ENCODE measurements at places on chromosomes 6 and 20.

DNA sequence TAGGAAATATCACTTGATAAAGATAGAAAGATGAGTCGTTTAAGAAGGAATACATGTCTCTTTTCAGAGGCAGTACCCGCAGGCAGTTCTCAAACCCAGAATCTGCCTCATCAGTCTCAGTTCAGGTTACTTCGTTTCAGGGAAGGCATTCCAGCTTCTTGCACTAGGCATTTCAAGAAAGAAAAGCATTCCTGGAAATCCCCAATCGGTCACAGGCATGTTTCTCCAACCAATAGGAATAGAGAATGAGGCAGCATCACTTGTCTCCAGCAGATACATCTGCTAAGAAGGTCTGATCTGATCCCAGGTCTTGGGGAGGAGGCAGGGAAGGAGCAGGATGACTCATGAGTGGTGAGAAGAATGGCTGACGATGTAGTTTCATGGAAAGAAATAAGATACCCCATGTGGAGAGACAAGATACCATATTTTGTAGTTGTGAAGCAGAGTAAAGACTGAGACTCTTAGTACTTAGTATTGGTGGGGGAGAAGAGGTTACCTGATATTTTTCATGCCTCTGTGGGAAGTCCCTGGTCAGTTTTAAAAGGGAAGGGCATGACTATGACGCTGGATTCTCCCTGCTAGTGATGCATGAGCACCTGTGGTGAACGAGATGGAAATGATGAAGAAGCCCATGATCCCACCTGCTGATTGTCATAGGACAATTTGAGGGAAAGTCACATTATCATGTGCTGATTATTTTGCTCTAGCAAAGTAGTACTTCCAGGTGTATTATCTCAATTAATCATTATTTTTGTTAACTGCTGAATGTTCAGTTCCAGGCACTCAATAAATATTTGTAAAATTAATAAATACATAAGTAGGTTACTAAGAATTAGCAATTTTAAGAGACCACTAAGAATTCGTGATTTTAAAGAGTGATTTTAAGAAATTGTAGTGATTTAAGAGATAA is 20.3 kb upstream of the HLA-DRB1 start:
- peak overlapping the region; percentile 29 for H3K27ac ChIP-seq
- peak; percentile 23 for DNase-seq
- H3K36me3 ChIP-seq: no peaks in the 10 kb centered on the region
- no peaks in the 10 kb centered on the region for H3K27me3 ChIP-seq

GRCh38 chr6:112352607-112353006 is 5.5 kb downstream of the RFPL4B start:
- no peaks in the 10 kb centered on the region for H3K4me1 ChIP-seq
- H3K4me3 ChIP-seq: no peak overlapping the region
- no peak overlapping the region for H3K27ac ChIP-seq
- no peaks in the 10 kb centered on the region for H3K36me3 ChIP-seq
- no peak for DNase-seq

GRCh38 chr20:58891718-58892140 is 39.2 kb downstream of the GNAS start:
- peak overlapping the region; percentile 95 for H3K27ac ChIP-seq
- H3K4me1 ChIP-seq: peaks cover 30% of the 10 kb centered on the region
- peak; percentile 52 for DNase-seq
- H3K27me3 ChIP-seq: no peaks in the 10 kb centered on the region

DNA sequence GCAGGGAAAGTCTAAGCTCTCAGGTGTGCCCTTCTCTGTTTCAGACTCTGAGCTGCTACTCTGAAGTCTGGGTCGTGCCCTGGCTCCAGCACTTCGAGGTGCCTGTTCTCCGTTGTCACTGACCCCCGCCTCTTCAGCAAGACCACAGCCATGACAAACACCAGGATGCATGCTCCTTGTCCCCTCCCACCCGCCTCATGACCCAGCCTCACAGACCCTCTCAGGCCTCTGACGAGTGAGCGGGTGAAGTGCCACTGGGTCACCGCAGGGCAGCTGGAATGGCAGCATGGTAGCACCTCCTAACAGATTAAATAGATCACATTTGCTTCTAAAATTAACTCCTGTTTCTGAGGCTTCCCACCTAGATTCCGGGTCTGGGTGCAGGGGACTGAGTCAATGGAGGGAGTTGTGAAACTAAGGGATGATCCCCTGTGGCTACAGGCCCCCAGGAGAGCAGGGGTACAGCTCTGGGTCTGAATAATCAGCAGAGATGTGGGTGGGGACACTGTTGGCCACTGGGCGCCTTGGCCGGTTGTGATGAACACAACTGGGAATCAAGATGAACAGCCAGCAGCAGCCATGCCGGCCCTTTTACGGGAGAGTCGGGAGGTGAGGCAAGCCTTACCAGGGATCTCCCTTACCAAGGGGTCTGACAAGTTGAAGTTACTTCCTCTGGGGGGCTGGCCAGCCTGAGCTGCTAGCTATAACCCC is 10.7 kb downstream of the CST7 start:
- H3K27me3 ChIP-seq: no peaks in the 10 kb centered on the region
- peaks cover 54% of the 10 kb centered on the region for H3K4me1 ChIP-seq

GRCh38 chr6:142844065-142844755 is 100.8 kb downstream of the HIVEP2 start:
- H3K27ac ChIP-seq: peak overlapping the region; percentile 88
- no peak for DNase-seq
- no peaks in the 10 kb centered on the region for H3K36me3 ChIP-seq
- H3K4me3 ChIP-seq: peak overlapping the region; percentile 53
- peaks cover 45% of the 10 kb centered on the region for H3K4me1 ChIP-seq

DNA sequence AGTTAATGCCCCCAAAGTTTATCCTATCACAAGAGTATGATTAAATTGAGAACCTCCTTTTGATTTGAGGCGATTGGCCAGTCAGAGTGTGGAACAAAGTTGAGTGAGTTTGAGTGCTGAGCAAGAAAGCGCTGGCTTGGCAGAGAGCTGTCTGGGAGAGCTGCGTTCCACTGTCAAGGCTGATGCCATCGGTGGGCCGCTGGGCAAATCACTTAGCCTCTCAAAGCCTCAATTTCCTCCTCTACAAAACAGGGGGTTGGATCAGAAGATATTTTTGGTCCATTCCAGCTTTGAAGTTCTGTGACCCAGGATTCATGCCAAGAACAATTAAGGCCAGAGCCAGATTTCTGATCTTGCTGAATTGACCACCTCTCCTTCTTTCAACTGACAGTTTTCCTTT is 60.2 kb downstream of the TMEM242 start:
- peaks cover 18% of the 10 kb centered on the region for H3K4me1 ChIP-seq
- no peak overlapping the region for H3K27ac ChIP-seq
- H3K4me3 ChIP-seq: no peak overlapping the region
- no peaks in the 10 kb centered on the region for H3K36me3 ChIP-seq

GRCh38 chr6:143592335-143592734 is 80.8 kb upstream of the FUCA2 start:
- DNase-seq: no peak
- no peak overlapping the region for H3K27ac ChIP-seq
- H3K4me1 ChIP-seq: peaks cover 3% of the 10 kb centered on the region

DNA sequence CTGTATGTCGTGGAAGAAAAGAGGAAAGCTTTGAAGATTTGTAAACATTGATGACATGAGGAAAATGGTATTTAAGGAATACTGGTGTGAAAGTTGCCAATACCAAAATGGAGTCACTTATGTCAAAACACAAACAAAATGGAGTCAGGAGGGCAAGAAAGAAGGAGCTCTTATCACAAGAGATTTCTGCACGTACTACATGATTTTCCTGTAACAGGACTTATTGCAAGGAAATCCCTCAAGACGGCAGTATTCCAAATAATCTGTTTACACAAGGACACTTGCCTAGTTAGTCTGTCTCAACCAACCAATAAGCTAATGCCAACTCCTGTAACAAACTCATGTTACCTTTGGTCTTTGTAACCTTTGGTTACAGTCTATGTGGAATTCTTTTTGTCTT is 29.8 kb downstream of the SLC2A12 start:
- H3K4me1 ChIP-seq: no peaks in the 10 kb centered on the region
- H3K36me3 ChIP-seq: no peaks in the 10 kb centered on the region
- H3K27ac ChIP-seq: no peak overlapping the region

- no peak for DNase-seq
- H3K27ac ChIP-seq: peak overlapping the region; percentile 25
- H3K4me3 ChIP-seq: no peak overlapping the region
- H3K36me3 ChIP-seq: peaks cover 29% of the 10 kb centered on the region
Measured at GRCh38 chr6:30821862-30822784, 62.2 kb upstream of the DDR1 start.

GRCh38 chr6:69042297-69042696 is 407.2 kb downstream of the ADGRB3 start:
- H3K4me3 ChIP-seq: no peak overlapping the region
- DNase-seq: no peak
- no peaks in the 10 kb centered on the region for H3K36me3 ChIP-seq
- no peaks in the 10 kb centered on the region for H3K4me1 ChIP-seq

DNA sequence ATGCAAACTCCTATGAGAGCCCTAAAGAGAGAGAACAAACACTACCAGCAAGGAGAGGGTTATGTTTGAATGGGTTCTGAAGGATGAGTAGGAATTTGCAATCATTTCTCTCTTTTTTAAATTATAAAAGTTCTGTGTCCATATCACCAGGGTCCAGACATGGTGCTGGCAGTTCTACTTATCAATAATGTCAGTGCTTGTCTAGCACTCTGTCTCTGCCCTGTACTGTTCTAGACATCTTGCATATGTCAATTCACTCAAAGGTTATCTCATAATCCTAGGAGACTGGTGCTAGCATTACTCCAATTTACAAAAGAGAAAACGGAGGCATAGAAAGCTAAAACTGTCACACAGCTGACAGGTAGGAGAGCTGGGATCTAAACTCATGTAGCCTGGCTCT is 101.3 kb downstream of the VEGFA start:
- no peaks in the 10 kb centered on the region for H3K4me1 ChIP-seq
- DNase-seq: no peak

DNA sequence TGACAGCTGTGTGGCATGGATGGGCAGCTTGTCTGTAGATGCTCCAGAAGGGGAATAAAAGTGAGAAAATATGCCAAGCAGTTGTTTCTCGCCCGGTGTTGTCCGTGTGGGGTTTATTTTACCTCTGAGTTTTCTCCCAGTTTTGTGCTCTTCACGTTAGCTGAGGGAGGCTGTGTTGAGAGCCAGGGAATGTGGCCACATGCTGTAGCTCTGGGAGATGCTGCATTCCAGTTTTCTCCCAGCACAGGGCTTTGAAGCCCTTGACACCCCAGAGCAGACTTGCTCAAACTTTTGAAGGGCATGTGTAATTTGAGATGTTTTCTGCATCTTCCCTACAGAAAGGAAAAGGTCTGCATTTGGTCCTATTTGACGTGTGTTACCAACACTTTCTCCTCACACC is 67.7 kb downstream of the RREB1 start:
- H3K36me3 ChIP-seq: peaks cover 24% of the 10 kb centered on the region
- H3K4me1 ChIP-seq: peaks cover under 1% of the 10 kb centered on the region
- H3K27me3 ChIP-seq: no peaks in the 10 kb centered on the region
- H3K27ac ChIP-seq: no peak overlapping the region
- no peak for DNase-seq

DNA sequence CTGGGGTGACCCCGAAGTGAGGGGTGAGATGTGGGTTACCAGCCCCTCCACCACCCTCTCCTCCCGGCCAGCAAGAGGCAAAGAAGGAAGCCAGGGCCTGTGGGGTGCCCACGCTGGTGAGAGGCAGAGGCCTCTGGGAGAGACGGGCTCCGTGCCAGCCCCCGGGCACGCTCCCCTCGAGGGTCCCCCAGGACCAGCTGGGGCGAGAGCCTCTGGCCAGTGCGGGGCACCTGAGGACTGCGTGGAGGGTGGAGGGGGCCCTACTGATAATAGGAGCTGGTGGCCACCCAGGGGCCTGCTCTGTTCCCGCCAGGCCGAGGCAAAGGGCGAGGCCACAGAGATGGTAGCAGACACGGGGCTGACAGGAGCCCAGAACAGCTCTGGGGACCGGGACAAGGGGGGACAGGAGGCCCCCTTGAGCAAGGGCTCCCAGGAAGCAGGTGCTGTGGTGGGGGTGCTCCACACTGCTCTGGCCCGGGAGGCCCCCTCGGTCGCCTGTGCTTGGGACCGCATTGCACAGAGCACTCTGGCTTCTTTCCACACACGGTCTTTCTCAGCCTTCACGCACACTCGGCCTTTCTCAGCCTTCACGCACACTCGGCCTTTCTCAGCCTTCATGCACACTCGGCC is 226.9 kb downstream of the TTLL2 start:
- no peaks in the 10 kb centered on the region for H3K4me1 ChIP-seq
- H3K36me3 ChIP-seq: no peaks in the 10 kb centered on the region
- no peaks in the 10 kb centered on the region for H3K27me3 ChIP-seq
- H3K4me3 ChIP-seq: no peak overlapping the region
- H3K27ac ChIP-seq: no peak overlapping the region
- no peak for DNase-seq

DNA sequence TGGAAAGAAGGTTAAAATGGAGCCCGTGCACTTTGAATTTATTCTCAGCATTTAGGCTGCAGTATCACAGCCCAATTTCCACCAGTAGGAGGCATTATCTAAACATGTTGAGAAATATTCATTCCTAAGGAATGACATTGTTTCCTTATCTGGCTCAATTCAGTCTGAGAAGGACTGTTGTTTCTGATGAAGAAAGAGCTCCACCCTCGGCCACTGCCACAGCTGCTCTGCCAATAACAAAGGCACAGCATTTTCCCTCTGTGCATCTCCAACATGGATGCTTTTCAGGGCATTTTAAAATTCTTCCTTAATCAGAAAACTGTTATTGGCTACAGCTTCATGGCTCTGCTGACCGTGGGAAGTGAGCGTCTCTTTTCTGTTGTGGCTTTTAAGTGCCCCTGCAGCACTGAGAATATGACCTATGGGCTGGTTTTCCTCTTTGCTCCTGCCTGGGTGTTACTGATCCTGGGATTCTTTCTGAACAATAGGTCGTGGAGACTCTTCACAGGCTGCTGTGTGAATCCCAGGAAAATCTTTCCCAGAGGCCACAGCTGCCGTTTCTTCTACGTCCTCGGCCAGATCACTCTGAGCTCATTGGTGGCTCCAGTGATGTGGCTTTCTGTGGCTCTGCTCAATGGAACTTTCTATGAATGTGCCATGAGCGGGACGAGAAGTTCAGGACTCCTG is at the start of gene CALHM5:
Gene CALHM5 (plus strand): TSS at position 216 of the 687 bp plus-strand sequence. CDS start 58 bp downstream, at position 274.
- DNase-seq: no peak
- H3K4me3 ChIP-seq: no peak within 1 kb of the TSS
- no peaks in the 10 kb centered on the region for H3K27me3 ChIP-seq
- no peaks in the 10 kb centered on the region for H3K4me1 ChIP-seq
- no peaks in the 10 kb centered on the region for H3K36me3 ChIP-seq

- H3K27ac ChIP-seq: no peak overlapping the region
- H3K4me1 ChIP-seq: no peaks in the 10 kb centered on the region
- no peak overlapping the region for H3K4me3 ChIP-seq
- no peaks in the 10 kb centered on the region for H3K27me3 ChIP-seq
- DNase-seq: no peak
- no peaks in the 10 kb centered on the region for H3K36me3 ChIP-seq
Measured at GRCh38 chr20:63316502-63316921, 23.5 kb downstream of the COL20A1 start.

- no peak overlapping the region for H3K4me3 ChIP-seq
- H3K36me3 ChIP-seq: no peaks in the 10 kb centered on the region
- no peak for DNase-seq
- H3K27ac ChIP-seq: no peak overlapping the region
Measured at GRCh38 chr6:85920782-85921181, 278.1 kb upstream of the SYNCRIP start.

- no peak overlapping the region for H3K27ac ChIP-seq
- peaks cover 14% of the 10 kb centered on the region for H3K27me3 ChIP-seq
- DNase-seq: no peak
- no peaks in the 10 kb centered on the region for H3K36me3 ChIP-seq
- no peak overlapping the region for H3K4me3 ChIP-seq
- H3K4me1 ChIP-seq: no peaks in the 10 kb centered on the region
Measured at GRCh38 chr6:138346302-138347195, 31.2 kb upstream of the SMIM28 start.

GRCh38 chr6:140744659-140745320 is 1370.3 kb upstream of the CITED2 start:
- H3K27me3 ChIP-seq: no peaks in the 10 kb centered on the region
- no peaks in the 10 kb centered on the region for H3K4me1 ChIP-seq
- H3K27ac ChIP-seq: no peak overlapping the region
- H3K36me3 ChIP-seq: no peaks in the 10 kb centered on the region
- DNase-seq: no peak

All from CD4-positive, alpha-beta T cell (primary cell).